ENCODE measurements at places on chromosomes 11 and 22.

DNA sequence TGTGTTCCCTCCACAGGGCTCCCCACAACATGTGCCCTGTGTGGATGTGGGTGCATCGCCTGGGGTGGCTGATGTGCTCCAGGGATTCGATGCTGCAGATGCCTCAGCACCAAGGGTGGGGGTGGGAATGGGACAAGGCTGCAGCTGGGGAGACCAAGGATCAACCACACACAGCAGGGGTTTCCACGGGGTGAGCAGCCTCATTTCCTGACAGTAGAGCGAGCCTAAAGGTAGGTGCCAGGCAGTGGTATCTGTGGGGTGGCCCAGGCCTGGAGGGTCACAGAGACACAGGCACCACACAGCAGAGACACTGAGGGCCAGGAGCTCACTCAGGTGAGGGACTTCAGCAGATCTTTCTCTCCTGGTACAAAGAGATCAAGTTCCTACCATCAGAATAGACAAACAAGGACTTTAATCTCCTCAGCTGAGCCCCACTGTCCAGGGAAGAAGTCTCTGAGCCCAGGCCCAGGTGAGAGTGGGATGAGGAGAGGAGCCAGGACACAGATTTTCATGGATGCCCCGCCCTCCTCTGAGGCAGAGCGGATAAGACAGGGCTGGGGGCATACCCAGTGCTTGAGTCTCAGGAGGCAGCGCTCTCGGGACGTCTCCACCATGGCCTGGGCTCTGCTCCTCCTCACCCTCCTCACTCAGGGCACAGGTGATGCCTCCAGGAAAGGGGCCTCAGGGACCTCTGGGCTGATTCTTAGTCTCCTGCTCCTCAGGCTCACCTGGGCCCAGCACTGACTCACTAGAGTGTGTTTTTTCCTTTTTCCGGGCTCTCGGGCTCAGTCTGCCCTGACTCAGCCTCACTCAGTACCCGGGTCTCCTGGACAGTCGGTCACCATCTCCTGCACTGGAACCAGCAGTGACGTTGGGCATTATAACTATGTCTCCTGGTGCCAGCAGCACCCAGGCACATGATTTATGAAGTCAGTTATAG lies 19.7 kb downstream of the GGTLC2 start:
- no peak for DNase-seq

- DNase-seq: no peak
Observed at GRCh38 chr11:61731952-61732675, 20.3 kb upstream of the MYRF start.

DNA sequence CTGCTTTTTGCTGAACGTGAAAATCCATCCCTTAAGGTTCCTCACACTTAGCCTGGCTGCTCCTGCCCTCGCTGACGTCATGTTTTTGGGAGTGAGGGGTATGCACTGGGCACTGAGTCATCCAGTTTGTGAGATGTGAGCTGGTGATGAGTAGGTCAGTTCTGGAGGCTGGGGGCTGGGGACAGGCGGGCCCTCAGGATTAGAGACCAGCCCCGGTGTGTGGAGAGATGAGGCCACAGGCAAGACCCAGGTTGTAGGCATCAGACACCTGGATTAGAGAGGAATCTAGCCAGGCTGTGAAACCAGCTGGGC lies 9.2 kb downstream of the KCNC1 start:
- DNase-seq: no peak

DNA sequence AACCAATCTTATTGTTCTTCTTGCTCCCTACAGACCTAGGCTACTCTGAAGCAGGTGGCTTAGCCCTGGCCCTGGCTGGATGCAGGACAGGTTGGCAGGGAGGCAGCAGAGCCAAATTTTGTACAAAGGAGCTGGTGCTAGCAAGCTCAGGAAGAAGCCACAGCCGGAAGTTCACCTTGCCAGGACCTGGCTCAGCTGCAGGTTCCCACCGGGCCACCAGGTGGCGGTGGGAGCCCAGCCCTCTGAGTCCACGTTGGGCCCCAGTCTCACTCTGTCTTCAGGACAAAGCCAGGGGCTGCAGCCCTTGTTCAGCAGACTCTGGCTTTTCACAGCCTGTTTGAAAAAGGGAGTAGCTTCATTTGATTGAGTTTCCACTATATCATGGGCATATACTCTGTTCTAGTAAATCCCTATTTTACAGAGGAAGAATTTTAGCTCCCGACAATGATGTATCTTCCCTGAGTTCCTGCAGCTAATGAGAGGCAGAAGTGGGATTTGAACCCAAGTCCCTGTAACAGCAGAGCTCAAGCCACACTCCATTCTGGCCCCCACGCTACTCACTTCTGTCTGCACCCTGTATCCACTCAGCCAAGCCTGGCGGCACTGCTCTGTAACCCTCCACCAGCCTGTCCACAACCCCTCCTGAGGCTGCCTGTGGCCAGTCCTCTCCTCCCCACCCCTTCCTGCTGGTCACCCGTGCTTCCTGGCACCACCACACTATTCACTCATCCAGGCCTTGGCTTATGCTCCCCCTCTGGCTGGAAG lies 3.3 kb downstream of the TKFC start:
- DNase-seq: peak; percentile 90

GRCh38 chr11:27694992-27695391 lies 5.3 kb downstream of the BDNF start:
- peak; percentile 35 for DNase-seq

- DNase-seq: peak; percentile 17
Observed at GRCh38 chr11:101567071-101567470, 16.7 kb downstream of the TRPC6 start.
